ENCODE measurements at places on chromosomes 7 and 10.

DNA sequence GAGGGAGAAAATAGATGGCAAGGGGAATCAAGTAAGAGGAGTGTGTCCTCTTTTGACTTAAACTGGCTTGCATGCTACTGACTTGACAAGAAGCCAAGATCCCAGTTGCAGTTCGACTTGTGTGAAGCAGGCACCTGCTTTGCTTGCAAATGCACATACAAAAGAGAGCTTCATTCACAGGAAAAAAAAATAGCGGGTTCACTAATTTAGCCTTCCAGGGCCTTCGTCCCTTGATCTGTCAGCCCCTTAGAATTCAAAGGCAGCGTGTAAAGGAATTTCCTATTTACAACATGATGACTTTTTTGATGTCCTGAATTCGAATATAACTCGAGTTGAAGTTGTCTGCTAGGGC is 192.1 kb downstream of the CELF2 start:
- peak; percentile 35 for DNase-seq

DNA sequence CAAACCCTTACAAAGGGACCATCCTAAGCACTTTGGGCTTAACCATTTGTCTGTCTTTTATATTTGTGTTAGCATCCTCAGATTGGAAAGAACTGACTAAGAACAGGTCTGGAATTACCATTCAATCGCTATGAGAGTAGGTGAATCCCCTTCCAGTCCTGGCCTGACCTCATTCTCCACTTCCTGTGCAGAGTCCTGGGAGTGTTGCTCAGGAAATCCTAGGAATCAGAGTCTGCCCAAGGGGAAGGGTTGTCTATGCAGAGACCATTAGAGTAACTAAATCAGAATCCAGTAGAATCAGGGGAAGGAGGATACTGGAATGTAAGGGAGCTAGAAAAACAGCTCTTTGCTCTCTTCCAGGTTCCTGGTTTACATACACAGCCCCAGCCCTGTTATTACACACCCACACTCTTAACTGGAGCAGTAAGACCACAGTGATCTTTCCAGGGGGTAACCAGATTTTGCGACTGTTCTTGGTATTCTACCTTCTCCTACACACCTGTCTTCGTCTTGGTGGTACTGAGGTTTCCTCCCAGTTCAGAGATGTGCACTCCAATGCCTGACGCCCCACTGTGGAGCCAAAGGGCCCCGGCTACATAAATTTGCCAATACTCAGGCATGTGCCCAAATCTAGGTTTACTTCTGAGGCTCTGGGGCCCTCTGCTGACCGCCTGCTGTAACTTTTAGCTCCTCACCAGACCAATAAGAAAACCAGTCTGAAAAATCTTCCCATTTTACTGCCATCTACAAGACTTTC is 103.7 kb downstream of the RNF216 start:
- peak; percentile 62 for DNase-seq

DNA sequence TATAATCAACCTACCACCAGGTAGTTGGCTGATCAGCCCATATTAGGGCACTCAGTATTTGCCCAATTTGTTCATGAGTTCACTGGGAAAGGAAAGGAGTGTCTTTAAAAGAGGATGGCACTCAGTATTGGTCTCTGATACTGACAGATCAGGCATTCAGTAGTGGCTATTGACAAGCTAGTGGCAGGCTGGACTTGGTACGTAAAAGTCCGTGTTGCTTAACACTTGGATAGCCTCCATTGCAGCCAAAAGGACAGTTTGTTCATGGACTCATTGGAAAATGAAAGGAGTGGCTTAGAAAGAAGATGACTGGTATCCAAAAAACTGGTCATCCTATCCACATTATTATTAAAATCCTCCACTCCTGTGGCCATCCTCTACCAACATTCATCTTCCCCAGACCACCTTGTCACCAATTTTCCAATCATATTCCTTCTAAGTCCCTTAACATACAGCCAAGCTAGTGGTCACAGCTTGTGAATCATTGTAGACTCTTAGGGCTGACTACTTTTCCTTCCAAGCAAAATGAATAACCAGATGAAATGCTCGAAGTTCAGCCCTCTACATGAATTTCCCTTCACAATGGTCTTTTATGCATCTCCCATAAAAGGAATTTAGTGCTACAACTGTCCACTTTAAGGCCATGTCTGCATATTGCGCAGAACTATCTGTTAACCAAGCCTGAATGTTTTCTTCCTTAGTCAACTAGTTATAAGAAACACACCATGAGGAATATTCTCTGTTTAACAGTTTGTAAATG is 78.6 kb upstream of the MAGI2 start:
- no peak for DNase-seq

- peak; percentile 41 for DNase-seq
Observed at GRCh38 chr10:1047937-1048336, 982 bp downstream of the IDI1 start.

- no peak for DNase-seq
Observed at GRCh38 chr7:20217193-20217948, at the start of gene MACC1. Gene MACC1, minus strand, starts transcription at chr7:20217384. Its CDS starts 55,522 bp downstream, at chr7:20161862.

- no peak for DNase-seq
Observed at GRCh38 chr7:67008260-67008659, 11.6 kb downstream of the TYW1 start.

DNA sequence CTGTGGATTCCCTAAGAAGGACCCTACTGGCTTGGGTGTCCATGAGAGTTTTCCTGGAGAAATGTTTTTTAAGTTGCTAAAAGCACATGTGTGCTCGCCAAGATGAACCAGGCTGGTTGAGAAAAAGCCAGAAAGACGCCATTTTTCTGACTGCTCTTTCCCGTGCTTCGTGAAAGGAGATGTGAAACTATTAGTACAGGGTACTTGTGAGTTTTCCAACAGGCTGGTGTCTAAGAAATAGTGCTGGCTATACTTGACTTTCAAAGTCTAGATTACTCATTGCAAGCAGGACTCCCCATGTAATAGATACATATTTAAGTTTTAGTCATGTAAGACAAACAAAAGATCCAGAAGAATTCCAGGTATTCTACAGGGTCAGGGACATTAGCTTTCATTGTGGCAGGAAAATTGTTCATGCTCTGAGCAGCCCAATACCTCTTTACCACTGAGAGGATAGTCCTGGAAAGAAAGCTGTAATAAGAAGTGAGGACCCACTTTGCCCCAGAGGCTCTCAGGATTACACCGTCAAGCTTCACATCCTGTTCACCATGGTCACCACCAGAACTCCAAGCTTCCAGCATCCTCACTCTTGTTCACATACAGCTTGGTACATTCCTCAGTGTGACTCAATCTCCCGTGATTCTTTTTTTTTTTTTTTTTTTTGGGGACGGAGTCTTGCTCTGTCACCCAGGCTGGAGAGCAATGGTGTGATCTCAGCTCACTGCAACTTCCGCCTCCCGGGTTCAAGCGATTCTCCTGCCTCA is 43.8 kb upstream of the ICA1 start:
- DNase-seq, result no peak

DNA sequence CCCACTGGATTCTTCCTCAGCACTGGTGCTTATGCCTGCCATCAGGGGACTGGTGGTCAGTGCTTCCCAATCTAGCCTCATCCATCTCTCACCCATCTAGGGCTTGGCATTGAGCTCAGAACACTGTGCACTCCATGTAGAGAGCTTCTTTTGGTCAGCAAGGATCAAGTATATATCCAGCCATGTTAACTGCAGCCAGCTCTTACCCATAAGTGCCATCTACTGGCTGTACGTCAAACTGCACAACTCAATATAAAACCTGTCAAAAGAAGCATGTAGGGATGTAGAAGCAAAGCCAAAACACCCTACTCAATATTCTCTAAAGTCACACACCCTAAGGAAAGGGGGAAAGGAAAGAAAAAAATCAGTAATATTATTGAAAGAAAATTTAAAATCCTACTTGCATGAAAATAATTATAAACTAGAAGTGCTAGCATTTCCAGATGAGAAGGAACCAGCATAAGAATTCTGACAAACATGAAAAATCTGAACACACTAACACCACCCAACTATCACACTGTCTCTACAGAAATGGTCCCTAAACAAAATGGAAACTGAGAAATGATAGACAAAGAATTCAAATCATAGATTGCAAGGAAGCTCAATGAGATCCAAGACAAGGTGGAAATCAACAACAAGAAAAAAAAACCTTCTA is 531.1 kb upstream of the STEAP1 start:
- no peak for DNase-seq

DNA sequence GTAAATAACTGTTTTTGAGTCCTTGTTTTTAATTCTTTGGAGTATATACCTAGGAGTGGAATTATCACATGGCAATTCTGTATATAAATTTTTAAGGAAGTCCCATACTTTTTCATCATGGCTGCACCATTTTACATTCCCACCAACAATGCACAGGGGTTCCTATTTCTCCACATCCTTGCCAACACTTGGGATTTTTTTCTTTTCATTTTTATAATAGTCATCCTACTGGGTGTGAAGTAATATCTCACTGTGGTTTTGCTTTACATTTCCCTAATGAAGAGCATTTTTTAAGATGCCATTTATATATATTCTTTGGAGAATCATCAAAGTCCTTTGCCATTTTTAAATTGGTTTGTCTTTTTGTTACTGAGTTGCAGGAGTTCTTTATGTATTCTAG is 89.7 kb downstream of the ARID5B start:
- DNase-seq, result no peak

Measured in activated T-cell treated with anti-CD3 and anti-CD28 coated beads, Interleukin-2, amount 50 U/mL, for 48 hours (primary cell).